ENCODE measurements at places on chromosomes 11 and 22.

DNA sequence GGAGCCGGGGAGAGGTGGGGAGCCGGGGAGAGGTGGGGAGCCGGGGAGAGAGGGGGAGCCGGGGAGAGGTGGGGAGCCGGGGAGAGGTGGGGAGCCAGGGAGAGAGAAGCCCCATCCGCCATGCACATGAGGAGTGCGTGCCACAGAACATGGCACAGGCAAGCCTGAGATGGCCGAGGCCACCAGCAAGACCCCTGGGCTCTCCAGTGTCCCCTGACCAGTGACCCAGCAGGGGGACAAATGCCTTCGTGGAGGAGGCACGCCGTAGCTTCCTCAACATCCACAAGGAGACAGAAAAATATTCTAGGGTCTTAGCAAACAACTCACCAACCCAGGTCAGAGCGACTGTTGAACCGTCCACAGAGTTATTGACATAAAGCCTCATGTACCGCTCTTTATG is 618.8 kb downstream of the TBC1D22A start:
- DNase-seq, result no peak

DNA sequence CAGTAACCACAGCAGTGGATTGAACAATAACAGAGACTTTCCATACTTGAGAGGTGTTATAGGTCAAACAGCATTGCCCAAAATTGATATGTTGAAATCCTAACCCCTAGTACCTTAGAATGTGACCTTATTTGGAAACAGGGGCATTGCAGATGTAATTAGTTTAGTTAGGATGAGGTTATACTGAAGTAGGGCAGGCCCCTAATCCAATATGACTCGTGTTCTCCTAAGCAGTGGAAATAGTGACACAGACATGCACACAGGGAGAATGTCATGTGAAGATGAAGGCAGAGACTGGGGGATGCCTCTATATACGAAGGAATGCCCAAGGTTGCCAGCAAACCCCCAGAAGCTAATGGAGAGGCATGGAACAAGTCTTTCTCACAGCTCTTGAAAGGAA is 270.5 kb downstream of the TENM4 start:
- DNase-seq, result no peak

DNA sequence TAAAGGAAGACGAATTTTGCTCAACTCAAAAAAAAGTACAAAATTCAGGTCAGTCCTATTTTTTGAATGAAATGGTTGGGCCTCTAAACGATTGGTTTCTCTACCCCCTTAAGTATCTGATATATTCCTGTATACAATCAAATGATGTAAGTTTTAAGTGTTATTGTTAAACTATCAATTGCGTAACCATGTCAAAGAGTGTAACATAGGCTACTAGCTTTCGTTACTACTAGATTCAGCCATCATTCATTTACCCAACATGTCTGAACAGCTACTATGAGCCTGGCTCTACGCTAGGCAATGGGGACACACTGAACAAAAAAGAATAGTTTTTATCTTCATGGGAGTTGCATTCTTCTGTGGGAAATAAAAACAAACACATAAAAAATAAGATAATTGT is 3.3 kb downstream of the RAB6A start:
- no peak for DNase-seq

DNA sequence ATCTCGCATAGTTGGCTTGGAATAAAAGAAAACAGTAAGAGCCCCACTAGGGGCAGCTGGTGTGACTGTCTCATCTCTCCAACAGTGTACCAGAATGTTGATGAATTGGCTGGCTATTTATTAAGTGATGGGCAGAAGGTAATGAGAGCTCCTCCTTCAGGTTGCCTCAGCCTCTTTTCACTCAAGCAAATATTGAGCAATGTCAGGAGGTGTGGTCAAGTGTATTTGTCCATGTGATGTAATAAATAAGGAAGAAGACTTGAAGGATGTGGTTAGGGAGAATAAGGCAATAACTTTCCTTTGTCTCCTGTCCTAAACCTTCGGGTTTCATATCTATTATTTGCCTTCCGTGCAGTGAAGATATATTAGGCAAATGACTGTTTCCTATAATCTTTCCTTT is at the start of gene TCN1:
Gene TCN1, minus strand, starts transcription at position 91 of the 400 bp plus-strand sequence. Its CDS starts 17 bp downstream, at position 74.
- no peak for DNase-seq

GRCh38 chr11:121894581-121894980 is 221.4 kb downstream of the BLID start:
- no peak for DNase-seq

- no peak for DNase-seq
Observed at GRCh38 chr11:504053-504993, 2.7 kb downstream of the RNH1 start.

DNA sequence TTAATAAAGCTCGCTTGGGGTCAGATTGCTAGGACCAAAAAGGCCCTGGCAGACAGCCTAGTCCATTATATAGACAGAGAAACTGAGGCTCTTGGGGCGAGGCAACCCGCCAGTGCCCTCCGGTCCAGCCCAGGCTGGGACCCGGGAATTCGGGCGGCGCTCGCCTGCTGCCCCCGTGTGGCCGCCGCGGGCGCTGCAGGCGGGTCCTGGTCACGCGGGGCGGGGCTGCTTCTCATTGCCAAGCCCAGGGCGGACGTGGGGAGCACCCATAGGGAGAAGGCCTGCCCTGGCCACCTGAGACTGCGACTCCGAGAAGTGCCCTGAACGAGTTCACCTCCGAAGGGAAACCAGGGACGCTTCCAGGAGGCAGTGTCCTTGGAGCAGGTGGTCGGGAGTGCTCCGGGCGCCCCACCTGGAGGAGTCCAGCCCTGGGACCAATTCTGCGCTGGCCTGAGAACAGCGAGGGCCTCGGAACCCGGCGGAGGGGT is 36.0 kb upstream of the CSNK1E start:
- peak; percentile 46 for DNase-seq

- no peak for DNase-seq
Observed at GRCh38 chr11:61912530-61912898, 4.9 kb downstream of the RAB3IL1 start.

DNA sequence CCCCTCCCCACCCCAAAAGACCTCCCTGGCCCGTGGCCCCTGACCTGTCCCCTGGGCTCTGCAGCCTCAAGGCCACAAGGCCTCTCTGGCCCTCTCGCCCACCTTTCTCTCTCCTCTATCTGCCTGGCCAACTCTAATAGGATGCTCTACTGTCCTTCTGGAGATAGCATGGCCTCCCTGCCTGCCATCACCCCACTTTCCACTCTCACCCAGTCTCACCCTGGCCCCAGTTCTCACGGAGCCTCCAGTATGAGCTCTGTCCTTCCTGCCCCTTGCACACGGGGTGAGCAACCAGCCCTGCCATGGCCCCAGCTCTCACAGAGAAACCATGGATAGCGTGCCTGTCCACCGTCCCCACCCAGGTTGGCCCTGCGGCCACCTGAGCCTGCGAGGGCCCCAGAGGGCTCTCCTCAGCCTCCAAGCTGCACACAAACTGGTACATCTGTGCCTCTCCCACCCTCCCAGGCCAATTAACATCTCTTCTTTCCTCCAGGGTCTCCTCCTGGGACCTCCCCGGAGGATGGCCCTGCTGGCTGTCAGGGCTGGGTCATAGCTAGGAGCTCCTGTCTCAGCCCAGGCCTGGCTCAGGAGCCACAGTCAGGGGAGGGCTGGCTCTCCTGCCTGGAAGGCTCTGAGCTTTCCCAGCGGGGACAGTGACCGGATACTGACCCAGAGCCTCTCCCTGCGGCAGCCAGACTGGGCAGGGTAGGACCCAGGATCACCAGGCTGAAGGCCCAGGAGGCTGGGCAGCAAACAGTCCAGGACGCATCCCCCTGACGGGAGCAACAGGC is 22.3 kb downstream of the RTN4R start:
- no peak for DNase-seq

DNA sequence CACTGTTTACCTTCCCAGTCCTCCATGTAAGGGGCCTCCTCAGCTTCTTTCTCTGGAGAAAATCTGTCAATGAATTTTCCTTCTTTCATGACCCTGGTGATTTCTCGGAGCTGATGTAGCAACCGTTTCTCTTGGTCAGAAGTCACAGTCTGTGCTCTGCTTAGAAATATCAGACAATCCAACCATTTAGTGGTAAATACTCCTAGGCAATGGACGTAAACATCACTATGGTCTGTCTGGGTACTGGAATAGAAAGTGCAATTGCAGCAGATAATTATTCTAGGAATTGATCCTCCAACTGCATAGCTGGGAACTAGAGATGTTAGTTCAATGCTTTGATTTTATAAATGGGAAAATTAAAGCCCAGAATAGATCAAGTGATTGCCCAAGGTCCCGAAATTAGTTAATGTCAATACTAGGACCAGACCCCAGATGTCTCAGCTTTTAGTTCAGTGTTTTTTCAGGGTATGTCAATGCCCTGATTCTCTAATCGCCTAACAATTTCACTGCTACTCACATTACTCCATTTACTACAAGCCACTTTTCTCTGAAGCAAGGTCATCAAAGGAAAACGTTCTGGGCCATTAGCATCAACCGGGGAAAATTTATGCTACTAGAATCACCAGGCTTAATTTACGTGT is 42.1 kb downstream of the RIC3 start:
- no peak for DNase-seq

GRCh38 chr11:63530021-63530420 is 6.6 kb upstream of the PLAAT4 start:
- DNase-seq, result no peak

DNA sequence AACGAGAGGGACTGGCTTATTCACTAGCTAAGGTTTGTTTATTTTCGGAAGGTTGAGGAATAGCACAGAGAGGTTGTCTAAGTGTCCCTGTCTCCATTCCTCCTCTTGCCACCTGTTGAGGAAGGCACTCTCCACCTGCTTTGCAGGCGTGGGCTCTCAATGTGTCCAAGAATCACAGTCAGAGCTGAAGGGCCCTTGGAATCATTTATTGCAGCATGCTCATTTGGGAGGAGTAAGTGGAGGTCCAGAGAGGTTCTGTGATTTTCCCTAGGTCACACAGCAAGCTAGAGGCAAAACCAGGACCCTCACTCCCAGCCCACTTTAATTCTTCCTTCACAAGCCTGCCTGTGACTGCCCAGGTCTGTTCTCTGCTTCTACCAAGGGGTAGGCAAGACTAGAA is 21.3 kb downstream of the ZBTB16 start:
- DNase-seq, result no peak

DNA sequence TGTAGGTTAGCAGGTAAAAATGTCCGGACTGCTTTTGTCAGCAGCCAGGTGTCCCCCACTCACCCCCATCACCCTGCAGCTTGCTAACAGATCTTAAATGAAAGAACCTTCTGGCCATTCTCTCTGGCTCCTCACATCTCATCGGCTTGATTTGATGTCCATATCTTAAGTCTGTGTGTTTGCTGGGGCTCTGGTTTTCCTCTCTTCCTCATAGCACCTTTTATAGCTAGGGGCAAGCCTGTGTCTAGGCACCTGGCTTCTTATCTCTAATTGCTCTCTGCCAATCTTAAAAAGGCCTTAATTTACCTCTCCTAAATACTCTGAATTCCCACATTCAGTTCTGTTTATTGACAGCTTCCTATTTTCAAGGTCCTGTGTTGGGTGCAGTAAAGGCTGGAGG is 72.0 kb downstream of the ARHGAP42 start:
- DNase-seq, result no peak

GRCh38 chr11:113574586-113574985 is 99.4 kb upstream of the DRD2 start:
- no peak for DNase-seq

GRCh38 chr11:64580412-64580811 is 10.6 kb upstream of the SLC22A12 start:
- DNase-seq, result no peak

DNA sequence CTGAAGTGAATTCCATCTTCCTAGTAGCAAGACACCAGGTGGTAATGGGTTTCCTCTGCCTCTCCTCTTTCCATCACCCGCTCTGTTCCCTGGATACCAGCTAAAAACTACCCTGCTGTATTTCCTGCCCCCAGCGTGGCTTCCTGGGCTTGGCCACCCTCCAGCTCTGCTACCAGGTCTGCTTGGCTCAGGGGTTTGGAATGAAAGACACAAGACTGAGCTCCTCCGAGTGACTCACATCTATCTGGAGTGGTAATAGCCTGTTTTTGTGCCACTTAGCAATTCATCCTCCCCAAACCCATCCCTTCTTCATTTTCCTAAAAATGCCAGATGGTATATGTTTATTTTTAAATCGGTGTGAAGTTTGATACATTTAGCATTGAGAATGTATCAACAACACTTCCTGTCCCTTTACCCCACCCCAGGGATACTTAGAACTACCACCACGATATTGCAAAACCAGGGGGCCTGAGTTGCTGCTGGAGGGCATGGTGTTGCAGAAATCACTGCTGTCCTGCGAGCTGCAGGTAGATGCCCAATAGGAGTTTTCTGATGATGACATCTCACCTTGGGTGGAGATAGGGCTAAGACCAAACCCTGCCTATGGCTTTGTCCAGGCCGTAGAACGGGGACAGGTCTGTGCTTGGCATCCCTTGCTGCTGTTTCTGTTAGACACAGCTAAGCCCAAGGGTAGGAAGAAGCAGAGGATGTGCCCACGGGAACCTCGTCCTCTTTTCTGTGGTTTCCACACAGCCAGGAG is 7.5 kb upstream of the MICAL3 start:
- no peak for DNase-seq

DNA sequence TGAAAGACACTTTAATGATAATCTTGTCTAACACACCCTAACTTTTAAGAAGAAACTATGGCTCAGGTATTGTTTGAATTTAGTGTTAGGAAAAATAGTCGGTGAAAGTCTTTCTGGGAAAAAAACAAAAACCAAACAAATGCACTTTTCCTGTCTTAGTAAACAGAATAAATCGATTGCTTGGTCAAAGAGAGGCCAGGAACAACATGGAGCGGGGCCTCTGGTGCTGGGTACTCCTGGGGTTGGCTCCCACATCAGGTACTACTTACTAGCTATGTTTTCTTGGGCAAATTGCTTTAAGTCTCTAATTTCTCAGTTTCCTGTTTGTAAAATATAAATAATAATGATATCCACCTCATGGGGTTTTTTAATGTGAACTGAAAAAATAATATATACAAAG is 46.8 kb downstream of the NAV2 start:
- no peak for DNase-seq

GRCh38 chr11:34084637-34085036 is 20.8 kb upstream of the NAT10 start:
- no peak for DNase-seq

GRCh38 chr11:14423633-14424032 is 64.7 kb upstream of the RRAS2 start:
- DNase-seq, result no peak

- DNase-seq, result no peak
Observed at GRCh38 chr11:117908959-117909610, 20.1 kb downstream of the TMPRSS13 start.

DNA sequence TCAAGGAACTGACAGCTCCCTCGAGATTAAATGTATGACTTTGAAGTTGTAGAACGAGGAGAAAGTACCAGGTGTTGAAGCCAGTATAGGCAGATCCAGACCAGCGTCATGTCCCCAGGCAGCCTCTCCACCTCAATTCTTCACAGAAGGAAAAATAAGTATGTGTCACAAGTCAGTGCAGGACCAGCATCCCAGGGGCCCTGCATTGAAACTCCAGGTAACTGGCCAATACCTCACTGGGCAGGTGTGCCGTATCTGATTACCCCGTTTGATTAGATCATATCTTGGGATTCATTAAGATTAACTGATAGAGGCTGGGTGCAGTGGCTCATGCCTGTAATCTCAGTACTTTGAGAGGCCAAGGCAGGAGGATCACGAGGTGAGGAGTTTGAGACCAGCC is 466.7 kb upstream of the B3GAT1 start:
- DNase-seq, result no peak

- DNase-seq, result no peak
Observed at GRCh38 chr11:95937358-95937757, 13.5 kb upstream of the MTMR2 start.

Measured in T-helper 2 cell (primary cell).